ENCODE measurements at places on chromosomes 7 and 10.

DNA sequence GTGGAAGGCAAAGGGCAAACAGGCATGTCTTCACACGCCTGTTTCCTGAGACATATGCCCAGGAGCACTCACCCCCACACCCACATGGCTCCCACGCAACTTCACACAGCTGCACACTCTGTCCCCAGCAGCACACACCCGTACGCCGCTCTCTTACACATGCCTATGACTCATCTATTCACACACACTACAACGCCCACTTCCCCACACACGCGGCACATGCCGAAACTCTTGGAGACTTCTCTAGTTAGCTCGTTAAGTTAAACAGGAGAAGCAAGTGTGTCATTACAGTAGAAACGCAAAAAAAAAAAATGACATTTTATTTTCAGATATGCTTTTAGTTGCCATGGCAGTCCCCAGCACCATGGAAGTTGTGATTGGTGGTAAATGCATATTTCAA, 6.7 kb downstream of the CALN1 start:
- DNase-seq: no peak

GRCh38 chr10:116408719-116409118, 18.9 kb upstream of the PNLIPRP3 start:
- DNase-seq: no peak

- no peak for DNase-seq
Measured at GRCh38 chr7:159154243-159154642, 9.6 kb upstream of the VIPR2 start.

- DNase-seq: no peak
Measured at GRCh38 chr7:67387851-67388250, 391.2 kb downstream of the TYW1 start.

GRCh38 chr7:16649196-16649595, 3.2 kb downstream of the BZW2 start:
- no peak for DNase-seq

DNA sequence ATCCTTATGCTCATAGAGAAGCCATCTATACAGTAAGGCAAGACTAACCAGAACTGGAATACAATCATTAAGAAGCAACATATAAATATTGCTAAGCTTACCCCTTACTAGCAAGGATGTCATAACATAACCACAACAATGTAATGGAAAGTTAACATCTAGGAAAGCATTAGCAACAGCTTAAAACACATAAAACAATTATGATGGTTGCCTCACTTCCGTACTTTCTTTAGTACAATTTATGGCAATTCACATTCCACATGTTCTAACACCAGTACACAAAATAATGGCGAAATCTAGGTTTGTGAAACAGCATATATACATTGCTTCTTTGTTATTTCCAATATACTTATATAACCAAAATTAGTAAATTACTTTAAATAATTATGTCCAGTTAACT, 195.0 kb downstream of the AHR start:
- DNase-seq: no peak

DNA sequence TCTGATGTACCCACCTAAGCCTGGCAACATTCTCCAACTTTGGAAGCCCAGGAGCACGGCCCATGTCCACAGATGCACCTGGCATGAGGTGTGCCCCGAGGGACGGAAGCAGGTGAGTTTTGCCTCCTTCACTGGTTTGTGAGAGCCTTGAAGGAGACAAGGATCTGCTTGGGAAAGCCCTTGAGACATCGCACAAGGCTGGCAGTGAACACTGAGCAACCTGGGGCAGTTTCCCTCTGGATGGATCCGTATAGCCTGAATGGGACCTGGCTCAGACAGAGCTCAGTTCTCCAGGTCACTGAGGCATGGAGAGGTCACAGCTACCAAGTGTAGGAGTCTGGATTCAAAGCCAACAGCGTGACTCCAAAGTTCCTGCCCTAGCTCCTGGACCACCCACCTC, 8.8 kb upstream of the NUPR2 start:
- no peak for DNase-seq

DNA sequence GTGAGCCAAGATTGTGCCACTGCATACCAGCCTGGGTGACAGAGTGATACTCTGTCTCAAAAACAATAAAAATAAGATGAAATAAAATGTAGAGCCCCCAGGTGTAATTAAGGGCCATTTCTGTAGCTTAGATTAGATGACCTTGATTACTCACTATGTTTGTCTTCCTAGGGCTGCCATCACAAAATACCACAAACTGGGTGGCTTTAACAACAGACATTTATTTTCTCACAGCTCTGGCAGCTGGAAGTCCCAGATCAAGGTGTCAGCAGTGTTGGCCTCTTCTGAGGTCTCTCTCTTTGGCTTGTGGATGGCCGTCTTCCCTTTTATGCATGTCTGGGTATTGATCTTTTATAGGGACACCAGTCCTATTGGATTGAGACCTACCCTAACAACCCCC, 6.1 kb downstream of the PTER start:
- no peak for DNase-seq

DNA sequence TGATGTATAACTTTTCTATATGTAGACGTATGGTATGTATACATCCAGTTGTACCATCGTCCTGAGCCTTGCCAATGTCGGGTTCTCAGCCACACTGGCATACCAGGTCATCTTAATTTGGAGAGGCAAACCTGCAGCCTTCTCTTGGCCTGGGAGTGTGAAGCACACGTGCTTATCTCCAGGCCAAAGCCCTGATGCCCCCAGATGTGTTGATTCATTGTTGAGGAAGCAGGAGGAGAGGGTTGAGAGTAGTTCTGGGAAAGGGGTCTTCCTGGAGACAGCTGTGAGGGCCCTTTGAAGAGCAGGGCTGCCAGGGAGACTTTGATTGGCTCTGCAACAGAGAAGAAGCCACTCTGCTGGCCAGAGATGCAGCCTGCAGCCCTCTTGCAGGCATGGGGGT, 155.6 kb downstream of the ARHGAP21 start:
- DNase-seq: no peak

DNA sequence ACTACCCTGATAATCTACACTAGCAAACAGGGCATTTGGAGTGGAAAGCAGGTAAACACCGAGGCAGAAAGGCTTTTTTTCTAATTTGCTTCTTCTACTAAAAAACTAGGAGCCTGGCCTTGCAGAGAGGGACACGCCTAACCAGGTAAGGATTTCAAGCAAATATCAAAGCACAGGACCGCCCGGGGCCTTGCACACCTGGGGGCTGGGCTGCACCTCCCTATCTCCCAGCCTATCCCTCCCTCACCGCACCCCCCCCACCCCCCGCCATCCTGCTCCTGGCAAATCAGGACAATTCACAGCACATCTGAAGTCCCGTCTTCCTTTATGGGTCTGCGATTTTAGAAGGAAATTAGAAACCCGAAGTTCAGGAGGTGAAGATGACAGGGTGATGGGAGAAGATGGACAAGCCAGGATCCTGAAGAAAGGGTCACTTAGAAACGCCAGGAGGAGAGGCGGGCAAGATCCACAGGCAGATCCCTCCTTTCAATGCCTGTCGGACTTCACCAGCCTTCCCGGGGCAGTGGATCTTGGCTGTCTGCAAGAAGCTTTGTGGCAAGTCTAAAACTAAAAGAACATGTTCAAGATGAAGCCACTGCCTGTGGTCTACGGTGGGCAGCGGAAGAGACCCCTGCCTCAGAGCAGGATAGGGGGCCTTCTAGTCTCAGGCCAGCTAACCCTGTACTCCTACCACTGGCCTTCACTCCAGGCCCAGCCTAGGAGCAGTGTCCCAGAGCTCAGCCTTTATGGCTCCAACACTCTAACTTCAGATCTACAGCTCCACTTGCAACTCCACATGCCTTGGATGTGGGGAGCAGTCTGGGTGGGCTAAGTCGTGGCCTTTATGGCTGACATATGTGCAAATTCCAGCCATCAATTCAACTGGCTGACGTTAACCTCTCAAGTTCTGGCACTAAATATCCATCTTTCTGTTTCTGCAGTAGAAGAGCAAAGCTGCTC, 43.9 kb downstream of the TNS3 start:
- no peak for DNase-seq

- no peak for DNase-seq
Measured at GRCh38 chr10:69901628-69902505, 100.2 kb downstream of the COL13A1 start.

GRCh38 chr7:139231513-139232376, 708 bp downstream of the UBN2 start:
- no peak for DNase-seq

DNA sequence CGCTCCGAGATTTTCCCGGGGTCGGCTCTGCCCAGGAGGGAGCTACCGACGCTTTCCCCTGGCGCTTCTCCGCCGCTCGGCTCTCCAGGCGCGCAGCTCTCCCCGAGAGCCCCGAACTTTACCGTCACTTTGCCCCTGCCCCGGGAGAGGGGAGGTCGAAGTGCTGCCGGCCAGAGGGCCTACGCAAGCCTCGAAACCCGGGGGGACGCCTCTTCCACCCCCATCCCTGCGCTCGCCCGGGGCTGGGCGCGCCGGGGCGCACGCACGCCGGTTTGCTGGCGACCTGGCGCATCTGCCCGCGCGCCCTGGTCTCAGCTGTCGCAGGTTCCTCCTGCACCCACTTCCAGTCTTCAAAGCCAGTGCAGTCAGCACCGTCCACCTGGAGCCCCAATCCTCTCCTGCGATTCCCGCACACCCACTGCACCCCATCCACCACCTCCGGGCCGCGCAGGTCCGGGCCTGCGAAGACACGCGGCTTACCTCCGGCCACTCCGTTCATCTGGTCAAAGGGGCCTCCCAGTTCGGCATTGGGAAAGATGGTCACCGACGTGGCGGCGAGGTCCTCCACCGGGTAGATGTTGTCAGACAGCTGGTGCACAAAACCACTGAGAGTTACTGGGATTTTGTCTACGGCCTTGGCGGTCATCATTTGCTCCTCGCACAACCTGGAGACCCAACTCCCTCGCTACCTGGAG, 638 bp downstream of the EGR2 start:
- DNase-seq: no peak

DNA sequence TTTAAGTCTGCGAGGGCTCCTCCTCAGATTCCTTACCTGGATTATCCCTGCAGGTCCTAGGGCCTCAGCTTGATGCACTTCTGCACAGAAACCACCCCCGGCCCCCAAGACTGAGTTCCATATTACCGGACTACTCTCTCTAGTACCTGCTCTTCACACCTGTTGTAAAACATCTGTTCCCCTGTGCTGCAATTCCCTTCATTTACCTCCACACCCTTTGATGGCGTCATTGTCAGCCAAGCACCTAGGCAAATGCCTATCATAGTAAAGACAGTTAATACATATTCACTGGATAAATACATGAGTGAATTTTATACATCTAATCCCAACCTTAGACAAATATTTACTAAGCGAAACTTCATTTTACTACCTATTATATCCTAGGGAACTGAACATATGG, 275.5 kb downstream of the PLXDC2 start:
- DNase-seq: no peak

DNA sequence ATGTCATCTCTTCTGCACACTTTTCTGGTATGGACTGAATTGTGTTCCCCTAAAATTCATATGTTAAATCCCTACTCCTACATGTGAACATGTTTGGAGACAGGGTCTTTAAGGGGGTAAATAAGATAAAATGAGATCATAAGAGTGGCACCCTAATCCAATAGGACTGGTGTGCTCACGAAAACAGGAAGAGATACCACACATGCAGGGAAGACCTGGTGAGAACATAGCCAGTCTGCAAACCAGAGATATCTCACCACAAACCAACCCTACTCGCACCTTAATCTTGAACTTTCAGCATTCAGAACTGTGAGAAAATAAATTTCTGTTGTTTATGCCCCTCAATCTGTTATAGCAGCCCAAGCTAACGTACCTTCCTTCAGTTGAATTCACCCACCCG, 51.8 kb downstream of the VWDE start:
- DNase-seq: no peak

DNA sequence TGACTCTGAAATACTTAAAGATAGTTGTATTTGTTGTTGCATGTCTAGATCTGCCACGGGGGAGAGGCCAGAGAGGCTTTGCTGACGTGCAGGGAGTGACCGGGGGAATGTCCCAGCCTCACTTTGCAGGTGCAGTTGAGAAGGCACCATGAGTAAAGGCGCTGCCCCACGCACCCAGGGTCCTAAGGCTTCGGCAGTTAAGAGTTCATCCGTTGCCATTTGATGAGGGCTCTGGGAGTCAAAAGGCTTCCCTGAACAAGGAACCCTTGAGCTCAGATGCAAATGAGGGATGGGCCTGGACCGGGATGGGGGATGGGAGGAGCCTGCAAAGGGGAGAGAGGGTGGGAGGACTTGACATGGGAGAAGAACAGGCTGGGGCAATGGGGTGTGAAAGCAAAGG, 20.4 kb downstream of the PPP2R2D start:
- DNase-seq: no peak

DNA sequence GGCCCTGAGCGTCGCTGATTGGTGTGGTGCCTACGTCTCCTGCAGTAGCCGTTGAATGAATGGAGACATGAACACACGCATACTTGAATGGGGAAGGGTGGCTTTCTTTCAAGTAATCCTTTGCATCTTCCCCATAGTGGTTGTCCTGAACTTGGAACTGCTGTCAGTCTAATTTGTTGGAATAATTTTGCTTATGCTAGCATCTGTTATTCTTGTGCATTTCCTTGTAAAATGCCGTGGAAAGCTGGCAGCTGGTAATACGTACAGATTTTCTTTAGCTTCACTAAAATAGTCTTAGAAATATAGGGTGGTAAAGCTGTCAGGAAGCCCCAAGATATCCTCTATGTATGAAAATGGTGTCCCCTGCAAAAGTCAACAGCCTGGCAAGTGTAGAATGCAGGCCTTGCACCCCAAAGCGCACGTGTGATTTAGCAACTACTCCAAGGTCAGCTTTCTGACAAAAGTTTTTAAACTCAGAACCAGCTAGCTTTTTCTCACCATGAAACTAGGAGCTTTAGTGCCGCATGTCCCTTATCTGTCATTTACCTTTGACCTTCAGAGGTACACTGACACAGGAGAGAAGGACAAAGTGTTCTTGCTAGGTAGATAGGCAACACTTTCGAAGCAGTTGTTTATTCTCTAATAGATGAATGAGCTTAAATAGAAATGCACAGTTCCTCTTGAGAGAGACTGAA, 70.8 kb downstream of the RBM33 start:
- DNase-seq: no peak

GRCh38 chr7:99392046-99392445, 16.4 kb downstream of the PDAP1 start:
- no peak for DNase-seq

- DNase-seq: no peak
Measured at GRCh38 chr7:945556-946255, 8.8 kb downstream of the ADAP1 start.

DNA sequence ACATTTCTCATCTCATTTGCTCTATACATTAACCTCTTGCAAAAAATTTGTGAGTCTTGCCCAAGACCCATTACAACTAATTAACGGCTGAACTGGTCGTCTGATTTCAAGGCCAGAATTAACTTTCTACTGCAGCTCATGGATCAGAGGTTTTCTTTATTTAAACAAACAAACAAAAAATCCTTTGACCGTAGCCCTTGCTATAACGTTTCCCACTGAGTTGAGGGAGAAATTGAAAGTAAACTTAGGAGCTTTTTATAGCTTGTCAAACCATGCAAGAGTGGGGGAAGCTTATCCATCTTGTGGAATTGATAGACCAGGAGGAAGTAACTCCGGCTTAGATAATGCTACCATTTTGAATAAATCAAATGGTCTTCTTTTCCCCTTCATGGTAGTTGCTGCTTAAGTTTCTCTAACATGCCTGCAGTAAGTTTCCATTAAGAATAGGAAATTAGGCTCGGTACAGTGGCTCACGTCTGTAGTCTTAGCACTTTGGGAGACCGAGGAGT, 3.3 kb downstream of the SRGN start:
- no peak for DNase-seq

- no peak for DNase-seq
Measured at GRCh38 chr7:157404845-157405481, 68.2 kb downstream of the DNAJB6 start.

- DNase-seq: no peak
Measured at GRCh38 chr7:51066405-51066882, 250.2 kb downstream of the COBL start.

GRCh38 chr10:14208231-14208630, 122.5 kb downstream of the FRMD4A start:
- no peak for DNase-seq
